ENCODE measurements at places on chromosomes 7 and 10.

GRCh38 chr7:69399401-69399800 is 198.9 kb upstream of the AUTS2 start:
- no peak for DNase-seq

DNA sequence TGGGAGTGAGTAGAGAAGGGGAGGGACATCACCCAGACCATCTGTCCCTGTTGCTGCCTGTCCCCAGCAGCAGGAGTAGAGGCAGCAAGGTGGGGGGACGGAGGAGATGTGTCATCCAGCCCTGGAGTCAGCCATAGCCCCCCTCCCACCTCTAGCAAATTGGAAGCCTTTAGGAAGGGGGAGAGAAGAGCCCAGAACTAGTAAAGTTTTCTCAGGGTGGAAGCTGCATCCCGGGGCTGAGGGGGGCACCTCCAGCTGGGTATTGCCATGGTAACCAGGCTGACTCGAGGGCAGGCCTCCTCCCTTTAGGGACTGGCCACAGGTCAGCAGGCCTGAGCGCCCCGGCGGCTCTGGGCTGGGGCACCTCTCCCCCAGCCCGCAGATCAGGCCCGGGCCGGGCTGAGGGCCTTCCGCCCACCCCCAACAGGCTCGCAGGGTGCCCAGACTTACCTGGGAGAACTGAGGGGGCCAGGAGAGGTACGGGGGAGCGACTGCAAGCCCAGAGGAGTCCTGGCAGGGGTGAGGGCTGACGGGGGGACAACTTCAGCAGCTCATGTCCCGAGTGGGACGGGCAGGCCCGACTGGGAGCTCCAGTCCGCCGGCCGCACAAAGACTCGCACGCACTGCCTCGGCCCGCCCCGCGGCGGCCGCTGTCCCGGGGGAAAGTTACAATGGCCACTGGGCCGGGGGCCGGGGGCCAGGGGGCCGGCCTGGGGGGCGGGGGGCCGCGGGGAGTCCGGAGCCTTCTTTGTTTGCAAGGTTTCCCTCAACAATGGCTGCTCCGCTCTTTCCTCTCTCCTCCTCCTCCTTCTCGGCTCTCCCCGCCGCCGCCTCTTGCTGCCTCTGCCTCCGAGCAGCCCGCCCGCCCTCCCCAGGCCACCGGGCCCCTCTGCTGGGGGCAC is 6.0 kb downstream of the LDB1 start:
- DNase-seq, result peak; percentile 45
- peaks cover 33% of the 10 kb centered on the region for H3K36me3 ChIP-seq
- peak overlapping the region; percentile 70 for H3K4me3 ChIP-seq
- peak overlapping the region; percentile 89 for H3K27ac ChIP-seq
- no peaks in the 10 kb centered on the region for H3K27me3 ChIP-seq

DNA sequence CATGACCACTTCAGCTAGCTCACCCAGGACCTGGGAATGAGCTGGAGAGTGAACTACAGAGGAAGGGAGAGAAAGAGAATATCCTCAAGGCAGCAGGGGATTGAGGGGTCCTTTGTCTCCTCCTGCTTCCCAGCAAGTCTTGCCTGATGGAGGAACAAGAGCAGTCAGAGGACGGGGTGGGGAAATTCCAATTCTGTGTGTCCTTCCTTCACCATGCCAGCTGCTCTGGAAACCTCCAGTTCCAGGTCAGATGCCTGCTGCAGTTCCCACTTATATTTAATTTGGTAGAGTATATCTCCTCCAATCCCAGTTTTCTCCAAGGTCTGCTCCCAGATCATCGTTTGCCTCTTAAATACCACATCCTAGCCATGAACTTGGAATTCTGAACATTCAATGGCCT is 21.4 kb upstream of the LEP start:
- no peak for DNase-seq
- H3K4me3 ChIP-seq, result no peak overlapping the region
- H3K27ac ChIP-seq, result no peak overlapping the region

- H3K27ac ChIP-seq, result no peak overlapping the region
- DNase-seq, result no peak
- peaks cover 17% of the 10 kb centered on the region for H3K27me3 ChIP-seq
- H3K36me3 ChIP-seq, result no peaks in the 10 kb centered on the region
These were observed 52.3 kb upstream of the KDM7A start for GRCh38 chr7:140229101-140229525.

- no peak for DNase-seq
- no peaks in the 10 kb centered on the region for H3K27me3 ChIP-seq
- no peaks in the 10 kb centered on the region for H3K4me1 ChIP-seq
- H3K36me3 ChIP-seq, result no peaks in the 10 kb centered on the region
- H3K4me3 ChIP-seq, result no peak overlapping the region
- no peak overlapping the region for H3K27ac ChIP-seq
These were observed 468.6 kb upstream of the COBL start for GRCh38 chr7:51785171-51785570.

- no peaks in the 10 kb centered on the region for H3K27me3 ChIP-seq
- H3K4me1 ChIP-seq, result peaks cover 4% of the 10 kb centered on the region
- H3K4me3 ChIP-seq, result no peak overlapping the region
- no peak for DNase-seq
- H3K27ac ChIP-seq, result no peak overlapping the region
- H3K36me3 ChIP-seq, result no peaks in the 10 kb centered on the region
These were observed 22.3 kb downstream of the AOC1 start for GRCh38 chr7:150874401-150875198.

DNA sequence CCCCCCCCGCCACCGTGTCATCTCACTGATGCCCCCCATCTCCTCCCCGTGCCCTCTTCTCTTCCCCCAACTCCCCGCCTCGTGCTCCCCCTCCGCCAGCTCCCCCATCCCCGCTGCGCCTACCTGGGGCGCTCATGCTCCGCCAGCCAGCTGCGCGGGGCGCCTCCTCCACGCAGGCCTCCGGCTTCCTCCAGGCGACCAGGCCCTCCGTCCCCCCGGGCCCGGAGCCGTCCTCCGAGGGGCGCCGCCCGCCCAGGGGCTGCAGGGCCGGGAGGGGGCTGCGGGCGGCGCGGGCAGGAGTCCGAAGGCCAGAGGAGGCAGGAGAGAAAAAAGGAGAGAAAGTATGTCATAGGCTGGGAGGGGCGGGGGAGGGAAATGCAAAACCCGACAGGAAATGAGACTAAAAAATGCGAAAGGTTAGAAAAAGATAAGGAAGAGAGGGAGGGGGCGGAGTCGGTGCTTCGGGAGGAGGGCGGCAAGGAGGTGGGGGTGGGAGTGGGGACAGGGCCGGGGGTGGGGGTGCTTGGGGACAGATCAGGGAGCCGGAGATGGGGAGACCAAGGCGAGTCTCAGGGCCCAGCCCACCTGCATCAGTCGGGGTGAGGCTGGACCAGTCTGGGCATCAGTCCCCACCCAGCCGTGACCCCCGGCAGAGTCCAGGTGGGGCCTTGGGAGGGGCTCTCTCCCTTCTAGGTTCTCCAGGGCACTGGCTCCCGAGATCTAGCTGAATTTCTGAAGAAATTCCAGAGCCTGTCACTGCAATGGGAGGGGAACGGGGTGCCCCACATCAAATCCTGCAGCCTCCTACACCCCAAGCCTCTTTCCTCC is at the start of gene CARD11:
TSS of gene CARD11 (minus strand) at position 324 of the 828 bp plus-strand sequence. CDS start 85,361 bp downstream, outside the sequence.
- no peaks in the 10 kb centered on the region for H3K4me1 ChIP-seq
- no peak within 1 kb of the TSS for H3K4me3 ChIP-seq
- peaks cover 10% of the 10 kb centered on the region for H3K27me3 ChIP-seq
- DNase-seq, result no peak
- H3K27ac ChIP-seq, result no peak within 1 kb of the TSS
- no peaks in the 10 kb centered on the region for H3K36me3 ChIP-seq

- H3K27me3 ChIP-seq, result no peaks in the 10 kb centered on the region
- H3K4me3 ChIP-seq, result no peak overlapping the region
- no peak overlapping the region for H3K27ac ChIP-seq
- peaks cover 6% of the 10 kb centered on the region for H3K4me1 ChIP-seq
These were observed 178.6 kb upstream of the INHBA start for GRCh38 chr7:41881331-41882130.

GRCh38 chr10:122281751-122282150 is 10.7 kb downstream of the BTBD16 start:
- H3K4me1 ChIP-seq, result peaks cover 2% of the 10 kb centered on the region
- no peak for DNase-seq
- H3K27me3 ChIP-seq, result no peaks in the 10 kb centered on the region
- H3K36me3 ChIP-seq, result no peaks in the 10 kb centered on the region

GRCh38 chr10:5442065-5442989 is 30.0 kb downstream of the NET1 start:
- no peak for DNase-seq
- H3K27ac ChIP-seq, result no peak overlapping the region
- H3K27me3 ChIP-seq, result no peaks in the 10 kb centered on the region
- H3K4me3 ChIP-seq, result no peak overlapping the region
- peaks cover 5% of the 10 kb centered on the region for H3K4me1 ChIP-seq
- H3K36me3 ChIP-seq, result no peaks in the 10 kb centered on the region

GRCh38 chr7:64559206-64559605 is 3.7 kb downstream of the ZNF680 start:
- H3K27ac ChIP-seq, result no peak overlapping the region
- no peak overlapping the region for H3K4me3 ChIP-seq
- H3K27me3 ChIP-seq, result no peaks in the 10 kb centered on the region

- peaks cover 67% of the 10 kb centered on the region for H3K36me3 ChIP-seq
- DNase-seq, result no peak
- H3K4me3 ChIP-seq, result no peak overlapping the region
- no peaks in the 10 kb centered on the region for H3K4me1 ChIP-seq
These were observed 142.4 kb downstream of the ADCY1 start for GRCh38 chr7:45716380-45717203.

- H3K36me3 ChIP-seq, result peaks cover 5% of the 10 kb centered on the region
- DNase-seq, result peak; percentile 9
- H3K27me3 ChIP-seq, result peaks cover 29% of the 10 kb centered on the region
- H3K4me1 ChIP-seq, result peaks cover 44% of the 10 kb centered on the region
- peak overlapping the region; percentile 98 for H3K27ac ChIP-seq
These were observed 2.1 kb upstream of the HOXA1 start for GRCh38 chr7:27097686-27098577.

GRCh38 chr10:35194906-35195305 is 68.3 kb downstream of the CREM start:
- H3K36me3 ChIP-seq, result no peaks in the 10 kb centered on the region
- H3K4me3 ChIP-seq, result peak overlapping the region; percentile 60
- H3K27me3 ChIP-seq, result no peaks in the 10 kb centered on the region
- H3K4me1 ChIP-seq, result peaks cover 6% of the 10 kb centered on the region
- DNase-seq, result no peak

DNA sequence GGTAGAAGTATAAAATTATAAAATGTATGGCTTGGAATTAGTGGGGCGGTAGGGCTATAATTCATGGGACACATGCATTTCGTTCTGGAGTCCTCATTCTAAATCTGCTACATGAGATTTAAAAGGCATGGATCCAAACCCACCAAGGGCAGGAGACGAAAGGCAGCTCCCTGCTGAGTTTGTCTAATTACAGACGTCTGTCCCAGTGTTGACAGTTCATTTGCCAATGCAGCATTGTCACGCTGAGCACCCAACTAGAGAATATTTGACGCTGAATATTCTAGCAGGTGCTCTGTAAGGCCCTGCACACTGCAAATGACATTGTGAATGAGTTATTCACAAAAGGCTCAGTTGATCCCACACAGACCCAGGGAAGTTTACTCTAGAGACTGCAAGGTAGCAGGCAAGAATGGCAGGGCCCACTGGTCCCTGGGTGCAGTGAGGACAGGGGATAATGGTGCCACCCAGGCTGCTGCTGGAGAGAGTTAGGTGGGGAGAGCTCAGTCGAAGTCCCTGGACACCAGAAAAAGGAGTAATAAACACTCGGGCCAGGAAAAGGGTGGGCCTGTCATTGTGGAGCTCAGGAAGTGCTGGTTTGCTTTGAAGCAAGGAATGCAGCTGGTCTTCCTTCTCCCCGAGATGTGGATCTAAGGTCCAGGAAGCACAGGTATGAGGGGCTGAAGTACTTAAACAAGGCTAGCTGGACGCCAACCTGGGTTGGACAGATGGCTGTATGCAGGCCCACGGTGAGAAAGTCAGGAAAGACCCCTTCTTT is 75.0 kb upstream of the JCAD start:
- no peaks in the 10 kb centered on the region for H3K36me3 ChIP-seq
- no peaks in the 10 kb centered on the region for H3K27me3 ChIP-seq
- DNase-seq, result no peak
- H3K4me3 ChIP-seq, result no peak overlapping the region
- H3K27ac ChIP-seq, result no peak overlapping the region

DNA sequence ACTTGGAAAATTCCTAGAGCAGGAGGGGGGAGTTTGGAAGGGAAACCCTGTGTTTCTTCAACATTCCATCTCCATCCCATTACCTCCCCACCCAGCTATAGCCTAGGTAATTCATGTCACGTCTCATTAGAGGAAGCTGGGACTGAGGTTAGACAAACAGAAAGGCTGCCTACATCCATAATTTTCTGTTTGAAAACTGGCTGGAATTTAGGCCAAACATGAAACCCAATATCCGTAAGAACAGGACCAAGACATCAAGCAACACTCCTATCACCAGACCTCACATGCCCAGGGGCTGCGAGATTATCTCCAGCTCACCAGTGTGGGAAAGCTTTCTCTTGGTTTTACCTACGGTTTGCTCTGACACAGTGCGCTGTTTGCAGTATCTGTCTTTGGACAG is 316.3 kb downstream of the FRMD4A start:
- no peak for DNase-seq
- H3K4me1 ChIP-seq, result peaks cover 16% of the 10 kb centered on the region
- H3K27ac ChIP-seq, result no peak overlapping the region
- H3K36me3 ChIP-seq, result no peaks in the 10 kb centered on the region

Data from spinal cord (tissue), 10 donors.